NCI-H226 (cell line): ENCODE measurements at places on chromosomes 1 and 21.

DNA sequence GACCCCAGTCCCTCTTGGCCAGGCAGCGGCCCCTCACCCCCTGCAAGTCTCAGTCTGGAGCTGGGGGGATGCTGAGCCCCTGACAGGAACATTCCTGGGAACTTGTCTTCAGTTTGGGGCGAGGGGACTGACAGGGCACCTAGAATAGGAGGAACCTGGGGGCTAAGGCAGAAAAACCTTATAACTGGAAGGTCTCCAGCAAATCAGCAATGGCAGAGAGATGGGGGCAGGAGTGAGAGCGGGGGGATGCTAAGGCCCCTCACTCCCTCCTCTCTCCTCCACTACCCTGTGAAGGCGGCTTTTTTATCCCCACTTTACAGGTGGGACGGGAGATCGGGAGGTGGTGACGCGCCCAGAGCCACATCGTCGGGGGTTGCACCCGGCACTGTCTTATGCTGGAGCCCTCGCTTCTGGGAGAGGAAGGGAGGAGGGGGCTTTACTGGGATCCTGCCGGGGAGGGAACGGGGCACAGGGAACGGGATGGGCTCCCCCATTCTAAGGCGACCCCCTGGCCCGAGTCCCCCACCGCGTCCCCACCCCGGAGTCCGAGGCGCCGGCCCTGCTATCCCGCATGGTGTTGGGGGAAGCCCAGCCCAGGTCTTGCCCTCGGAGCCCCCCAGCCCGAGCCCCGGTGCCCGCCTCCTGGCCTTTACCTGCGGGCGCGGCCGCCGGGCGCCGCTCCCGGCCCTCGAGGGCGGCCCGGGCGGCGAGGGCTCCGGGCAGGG is 456 bp downstream of the COL8A2 start:
- no peak for DNase-seq

GRCh38 chr21:44897326-44898010 is 23.2 kb downstream of the ITGB2 start:
- no peak for DNase-seq

- no peak for DNase-seq
These were observed 14.0 kb downstream of the FAAP20 start for GRCh38 chr1:2180297-2181245.

- peak; percentile 77 for DNase-seq
These were observed 38.6 kb downstream of the GADD45A start for GRCh38 chr1:67723620-67724019.

DNA sequence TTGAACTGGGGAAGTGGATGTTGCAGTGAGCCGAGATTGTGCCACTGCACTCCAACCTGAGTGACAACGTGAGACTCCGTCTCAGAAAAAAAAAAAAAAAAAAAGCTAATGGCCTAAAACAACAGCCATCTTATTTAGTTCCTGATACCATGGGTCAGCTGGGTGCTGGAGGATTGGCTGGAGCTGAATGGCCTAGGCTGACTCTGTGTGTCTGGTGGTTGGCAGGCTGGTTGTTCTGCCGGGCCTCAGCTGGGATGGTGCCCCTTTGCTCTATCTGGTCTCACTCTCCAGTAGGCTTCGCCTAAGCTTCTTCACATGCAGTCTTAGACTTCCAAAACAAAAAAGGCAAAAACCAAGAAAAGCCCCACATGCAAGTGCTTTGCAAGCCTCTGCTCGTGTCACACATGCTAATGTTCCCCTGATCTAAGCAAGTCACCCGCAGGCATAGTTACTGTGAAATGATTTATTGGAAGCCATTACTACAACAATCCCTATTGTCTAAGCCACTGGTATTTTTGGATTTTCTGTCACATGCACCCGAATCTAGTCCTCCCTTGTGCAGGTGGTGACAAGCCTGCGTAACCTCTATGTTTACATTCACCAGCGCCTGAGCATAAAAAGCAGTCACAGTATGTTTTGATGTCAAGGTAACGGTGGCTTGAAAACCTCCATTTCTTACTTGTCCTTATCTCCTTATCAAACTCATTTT is 39.6 kb upstream of the KANK4 start:
- no peak for DNase-seq

- DNase-seq: no peak
These were observed 48.1 kb downstream of the DNAJC6 start for GRCh38 chr1:65357291-65357960.

DNA sequence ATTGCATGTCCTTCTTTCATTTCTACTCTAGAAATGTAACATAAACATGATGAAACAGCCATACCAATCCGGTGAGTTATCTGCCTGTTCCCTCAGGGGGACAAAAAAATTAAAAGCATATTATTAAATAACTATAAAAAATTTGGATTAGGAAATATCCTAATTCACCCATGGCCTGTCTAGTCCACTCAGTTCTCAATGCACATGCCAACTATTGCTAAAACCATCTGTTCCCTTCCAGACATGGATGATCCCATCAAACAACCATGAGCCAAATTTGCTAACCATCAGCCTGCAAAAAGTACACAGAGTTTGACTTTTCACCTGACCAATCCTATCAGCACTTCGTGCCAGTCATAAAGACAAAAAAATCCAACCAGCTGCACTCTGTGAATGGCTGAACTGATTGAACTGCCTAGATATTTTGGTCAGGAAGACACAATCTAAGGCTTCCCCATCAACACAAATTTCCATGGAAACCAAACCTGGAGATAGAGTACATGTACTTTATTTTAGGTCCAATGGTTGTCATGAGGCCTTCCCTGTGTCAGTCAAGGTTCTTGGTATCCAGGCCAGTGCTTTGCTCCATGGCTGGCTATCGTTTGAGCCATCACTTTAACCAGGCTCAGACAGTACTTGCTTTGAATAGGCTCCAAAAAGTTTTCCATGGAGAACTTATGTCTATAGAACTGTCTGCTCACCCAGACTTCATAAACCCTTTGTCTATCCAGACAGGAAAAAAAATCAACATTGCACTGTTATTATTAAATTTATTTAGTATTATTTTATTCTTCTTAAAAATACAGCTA is 570.8 kb downstream of the LTN1 start:
- no peak for DNase-seq

- DNase-seq: no peak
These were observed 15.2 kb downstream of the PRXL2B start for GRCh38 chr1:2601721-2602303.

- peak; percentile 87 for DNase-seq
These were observed 668.2 kb downstream of the KIF26B start for GRCh38 chr1:245822996-245823395.

DNA sequence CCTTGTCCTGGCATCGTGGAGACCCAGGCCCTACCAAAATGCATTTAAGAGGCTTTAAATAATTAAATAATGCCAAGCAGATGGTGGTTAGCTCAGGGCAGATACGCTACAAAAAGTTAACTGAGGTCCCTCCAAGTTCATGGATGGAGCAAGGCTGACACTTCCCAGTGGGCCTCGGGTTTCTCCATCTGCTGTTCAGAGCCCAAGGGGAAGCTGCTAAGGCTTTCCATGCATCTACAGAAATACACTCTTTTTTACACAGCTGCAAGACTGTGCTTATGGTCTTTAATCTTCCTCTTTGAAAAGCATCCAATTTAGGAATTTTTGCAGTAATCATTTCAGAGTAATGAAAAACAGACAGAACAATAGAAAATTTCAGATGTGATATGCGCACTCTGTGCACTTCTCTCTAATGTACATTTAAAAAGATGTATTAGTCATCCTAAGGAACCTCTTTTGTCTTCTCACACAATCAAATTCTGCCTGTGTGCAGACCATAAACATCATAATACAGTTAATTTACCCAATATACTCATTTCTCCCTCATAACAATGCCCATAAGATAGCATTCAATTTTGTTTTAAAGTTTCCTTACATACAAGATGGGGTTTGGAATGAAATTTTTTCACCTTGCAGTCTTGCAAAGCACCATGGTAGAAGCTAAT is 173.2 kb upstream of the ATP1B1 start:
- no peak for DNase-seq

GRCh38 chr1:145858238-145858900 is 512 bp downstream of the PIAS3 start:
- DNase-seq: peak; percentile 25

GRCh38 chr1:177256153-177257075 is 85.7 kb downstream of the BRINP2 start:
- DNase-seq: peak; percentile 76

- no peak for DNase-seq
These were observed 155.2 kb downstream of the BARHL2 start for GRCh38 chr1:90561911-90562310.

DNA sequence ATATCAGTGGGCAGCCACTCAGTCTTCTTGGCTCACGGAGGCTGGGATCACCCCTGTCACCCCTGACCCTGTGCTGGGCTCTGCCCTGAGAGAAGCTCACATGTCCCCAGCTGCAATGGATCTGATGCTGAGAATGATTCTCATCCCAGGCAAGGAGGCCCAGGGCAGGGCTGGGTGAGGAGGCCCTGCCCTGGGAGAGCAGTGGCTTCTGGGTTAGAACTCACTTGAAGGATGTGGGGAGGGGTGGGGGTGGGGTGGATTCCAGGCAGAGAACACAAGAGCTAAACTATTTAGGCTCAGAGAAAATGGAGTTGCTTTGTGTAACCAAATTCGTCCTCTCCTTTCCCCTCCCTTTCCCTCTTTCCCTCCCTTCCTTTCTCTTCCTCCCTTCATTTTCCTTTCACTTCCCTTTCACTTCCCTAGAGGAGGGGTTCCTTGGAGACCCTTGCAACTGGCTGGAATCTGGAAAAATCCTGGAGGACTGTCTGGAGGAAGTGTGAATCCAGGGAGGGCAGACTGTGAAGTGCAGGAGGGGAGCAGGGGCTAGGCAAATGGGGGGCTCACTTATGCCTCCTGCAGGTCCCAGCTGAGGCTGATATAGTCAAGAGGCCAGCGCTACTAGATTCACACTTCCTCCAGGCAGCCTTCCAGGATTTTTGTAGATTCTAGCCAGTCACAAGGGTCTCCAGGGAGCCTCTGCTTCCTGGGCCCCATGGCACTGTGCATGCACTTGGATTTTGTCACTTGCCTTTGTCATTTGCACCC is 47.0 kb downstream of the IGSF21 start:
- DNase-seq: no peak

DNA sequence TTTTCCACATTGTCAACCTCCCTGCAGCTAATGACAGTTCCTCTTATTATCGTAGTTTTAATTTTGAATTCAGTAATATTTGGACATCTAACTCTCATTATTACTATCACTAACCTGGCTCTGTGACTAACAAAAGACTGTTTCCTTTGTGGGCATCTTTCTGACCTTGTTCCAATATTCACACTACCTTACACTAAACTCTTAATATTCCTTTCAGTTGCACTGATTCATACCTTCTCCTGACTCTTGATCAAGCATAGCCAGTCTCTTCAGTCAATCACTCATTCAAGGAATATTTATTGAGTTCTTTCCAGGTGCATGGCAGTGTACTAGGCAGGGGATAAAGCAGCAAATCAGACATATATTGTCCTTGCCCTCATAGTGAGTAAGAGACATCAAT is 7.8 kb upstream of the CTNNBIP1 start:
- DNase-seq: no peak

- no peak for DNase-seq
These were observed 108.9 kb downstream of the NR5A2 start for GRCh38 chr1:200136384-200136783.

DNA sequence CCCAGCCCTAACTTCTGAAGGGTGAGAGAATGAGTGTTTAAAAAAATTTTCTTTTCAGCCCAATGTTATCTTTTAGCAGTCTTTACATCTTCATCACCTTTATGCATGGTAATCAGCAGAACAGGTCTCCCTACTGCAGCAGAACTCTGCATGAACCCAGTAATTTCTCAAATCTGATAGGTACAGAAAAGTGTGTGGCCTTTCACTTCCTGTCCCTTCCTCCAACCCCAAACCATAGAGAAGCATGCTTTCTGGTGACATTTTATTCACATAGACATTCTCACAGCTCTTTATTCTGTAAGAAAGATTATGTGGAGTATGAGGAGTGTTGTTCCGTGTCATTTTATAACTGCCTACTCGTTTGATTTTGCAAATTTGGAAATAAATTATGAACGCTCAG is 68.6 kb downstream of the RPAP2 start:
- DNase-seq: no peak
